Iris pigment epithelial cell (primary cell): ENCODE measurements at places on chromosomes 6 and 20.
A peak's percentile ranks its signal among the peaks of the same experiment; 100 is the strongest.

- DNase-seq = no peak
These were observed 130.5 kb downstream of the CRYBG1 start for GRCh38 chr6:106490974-106491373.

- no peak for DNase-seq
These were observed 601.9 kb upstream of the JAG1 start for GRCh38 chr20:11275740-11276139.

- DNase-seq = no peak
These were observed 66.4 kb upstream of the PRL start for GRCh38 chr6:22363166-22363713.

DNA sequence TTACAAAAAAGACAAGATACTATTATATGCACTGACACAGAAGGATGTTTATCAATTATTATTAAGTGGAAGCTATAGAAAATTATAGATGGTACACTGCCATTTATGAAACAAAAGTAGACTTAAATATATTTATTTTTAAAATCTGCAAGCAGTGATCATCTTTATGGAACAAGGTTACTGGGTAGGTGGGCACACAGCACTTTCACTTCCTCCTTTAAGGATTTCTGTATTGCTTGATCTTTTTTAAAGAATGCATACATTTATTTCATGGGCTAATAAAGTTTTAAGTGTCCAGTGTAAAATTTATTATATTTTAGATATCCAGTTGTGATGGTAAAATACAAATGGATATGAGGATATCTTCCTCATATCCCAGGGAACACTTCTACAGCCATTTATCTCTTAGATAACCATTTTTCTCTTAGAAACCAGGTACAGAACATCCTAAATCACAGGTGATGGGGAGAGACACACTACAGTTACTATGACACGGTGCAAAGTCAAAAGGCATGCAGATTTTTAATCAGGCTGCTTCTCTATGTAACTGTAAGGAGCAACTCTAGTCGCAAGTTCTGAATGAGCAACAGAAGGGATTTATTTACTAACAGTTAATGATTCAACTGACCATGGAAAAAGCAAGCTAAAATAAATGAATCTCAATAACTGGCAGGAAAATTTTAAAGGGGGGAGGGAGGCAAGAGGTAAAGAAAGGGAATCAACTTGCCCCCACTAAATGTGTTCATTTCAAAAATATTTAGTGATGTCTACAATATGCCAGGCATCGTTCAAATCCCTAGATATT is 2.2 kb downstream of the FBXL4 start:
- no peak for DNase-seq

- DNase-seq = peak; percentile 47
These were observed 16.5 kb upstream of the GPR6 start for GRCh38 chr6:109961611-109962041.

DNA sequence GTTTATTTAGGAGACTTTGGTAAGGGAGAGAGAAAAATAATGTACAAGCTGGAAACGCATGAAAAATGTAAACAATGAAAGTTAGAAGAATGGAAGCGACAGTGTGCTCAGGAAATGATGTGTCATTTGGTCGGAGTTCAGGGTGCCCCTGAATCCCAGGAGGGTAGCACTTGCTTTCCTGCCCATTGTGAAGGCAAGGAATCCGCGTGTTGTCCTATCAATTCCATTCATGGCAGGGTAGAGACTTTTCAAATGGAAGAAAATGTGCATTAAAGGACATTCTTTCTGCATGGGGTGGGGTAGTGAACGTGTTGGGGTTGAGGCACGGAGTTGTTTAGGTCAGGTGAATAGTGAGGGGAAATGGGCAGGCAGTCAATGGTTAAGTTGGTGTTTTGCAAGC is 33.7 kb downstream of the GCNT2 start:
- no peak for DNase-seq

DNA sequence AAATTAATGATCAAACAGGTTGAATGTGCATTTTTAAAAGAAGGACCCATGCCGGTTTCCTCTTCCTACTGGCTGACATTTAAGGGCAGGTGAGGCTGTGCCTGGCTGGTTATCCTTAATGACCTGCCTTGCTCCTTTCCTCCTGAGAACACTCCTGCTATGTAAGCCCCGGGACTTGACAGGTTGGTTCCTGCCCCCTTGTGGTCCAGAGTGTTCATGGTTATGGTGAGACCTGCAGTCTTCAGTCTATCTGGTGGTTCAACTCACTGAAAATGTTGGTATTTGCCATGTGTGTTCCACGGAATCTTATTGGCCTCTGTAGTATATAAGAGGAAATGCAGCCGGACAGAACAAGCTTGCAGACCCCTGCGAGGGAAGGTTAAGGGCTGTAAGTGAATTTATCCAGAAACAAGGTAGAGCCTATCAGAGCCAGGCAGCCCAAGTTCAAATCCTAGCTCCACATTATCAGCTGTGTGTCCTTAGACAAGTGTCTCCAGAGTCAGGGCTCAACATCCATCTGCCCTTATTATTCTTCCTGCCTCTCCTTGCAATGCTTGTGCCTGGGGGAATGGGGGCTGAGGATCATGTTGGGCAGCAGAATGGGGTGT is 5.2 kb upstream of the BPIFA3 start:
- DNase-seq = peak; percentile 63

DNA sequence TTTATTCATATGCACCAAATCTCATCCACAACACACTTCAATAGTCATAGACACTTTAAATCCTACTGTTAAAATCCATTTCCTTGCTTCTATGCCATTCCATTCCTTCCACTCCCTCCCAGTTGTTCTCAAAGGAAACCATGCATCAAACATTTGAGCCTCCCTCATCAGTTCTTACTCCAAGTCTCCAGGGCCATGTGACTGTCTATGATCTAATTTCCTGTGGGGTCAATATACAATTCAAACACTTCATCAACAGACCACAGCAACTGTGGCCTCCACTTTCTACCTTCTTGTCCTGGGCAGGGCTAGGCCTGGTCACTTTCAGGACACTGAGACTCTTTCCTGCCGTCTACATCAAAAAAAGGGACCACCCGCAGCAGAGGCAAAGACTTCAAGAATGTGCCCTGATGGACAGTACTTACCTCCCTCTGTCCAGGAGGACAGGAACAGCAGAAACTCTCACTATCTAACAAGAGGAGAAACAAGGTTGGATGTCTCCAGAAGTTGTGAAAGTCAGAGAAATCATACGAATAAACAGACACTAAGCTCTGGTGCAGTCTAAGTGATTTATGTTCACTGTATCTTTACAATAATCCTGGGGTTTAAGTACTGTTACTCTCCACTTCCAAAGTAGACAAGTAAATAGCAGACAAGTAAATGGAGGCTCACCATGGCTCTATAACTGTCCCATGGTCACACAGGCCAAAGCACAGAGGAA is 160.2 kb downstream of the QRSL1 start:
- DNase-seq = no peak

DNA sequence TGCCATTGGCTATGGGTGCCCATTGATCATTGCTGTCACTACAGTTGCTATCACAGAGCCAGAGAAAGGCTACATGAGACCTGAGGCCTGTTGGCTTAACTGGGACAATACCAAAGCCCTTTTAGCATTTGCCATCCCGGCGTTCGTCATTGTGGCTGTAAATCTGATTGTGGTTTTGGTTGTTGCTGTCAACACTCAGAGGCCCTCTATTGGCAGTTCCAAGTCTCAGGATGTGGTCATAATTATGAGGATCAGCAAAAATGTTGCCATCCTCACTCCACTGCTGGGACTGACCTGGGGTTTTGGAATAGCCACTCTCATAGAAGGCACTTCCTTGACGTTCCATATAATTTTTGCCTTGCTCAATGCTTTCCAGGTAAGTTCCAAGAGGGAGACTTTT is 16.4 kb downstream of the ADGRF4 start:
- DNase-seq = no peak

GRCh38 chr20:63643946-63644345 is 9.3 kb downstream of the STMN3 start:
- no peak for DNase-seq

DNA sequence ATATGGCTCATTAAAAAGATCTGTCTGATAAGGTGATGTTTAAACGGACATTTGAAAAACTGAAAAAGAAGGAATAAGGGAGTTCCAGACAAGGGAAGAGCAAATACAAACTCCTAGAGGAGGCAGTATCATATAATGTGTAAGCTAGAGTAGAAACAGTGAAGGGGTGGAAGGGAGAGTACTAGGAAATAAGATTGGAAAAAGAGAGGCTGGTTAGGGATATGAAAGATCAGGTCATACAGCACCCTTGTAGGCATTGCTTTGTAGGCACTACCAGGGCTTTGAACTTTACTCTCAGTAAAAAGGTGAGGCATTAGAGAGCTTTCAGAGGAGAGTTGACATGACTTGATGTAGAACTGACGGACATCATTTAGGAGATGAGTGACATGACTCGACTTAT is 85.7 kb downstream of the MLIP start:
- no peak for DNase-seq

GRCh38 chr20:23680146-23680545 is 8.7 kb downstream of the CST4 start:
- DNase-seq = no peak

DNA sequence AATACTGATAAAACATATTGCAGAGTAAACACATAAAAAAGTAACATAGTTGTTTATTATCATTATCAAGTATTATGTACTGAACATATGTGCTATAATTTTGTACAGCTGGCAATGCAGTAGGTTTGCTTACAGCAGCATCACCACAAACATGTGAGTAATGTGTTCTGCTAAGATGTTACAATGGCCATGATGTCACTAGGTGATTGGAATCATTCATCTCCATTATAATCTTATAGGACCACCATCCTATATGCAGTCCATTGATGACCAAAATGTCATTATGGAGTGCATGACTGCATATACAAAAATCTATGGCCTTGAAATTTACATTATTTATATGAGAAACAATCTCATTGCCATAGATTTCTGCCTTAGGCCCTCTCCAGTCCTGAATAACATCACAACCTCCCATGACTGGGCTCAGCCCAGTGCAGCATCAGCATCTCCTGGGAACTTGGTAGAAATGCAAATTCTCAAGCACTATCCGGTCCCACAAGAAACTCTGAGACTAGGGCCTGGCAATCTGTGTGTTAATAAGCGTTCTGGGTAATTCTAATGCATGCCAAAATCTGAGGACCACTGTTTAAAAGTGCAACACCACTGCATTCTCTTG is 352.0 kb upstream of the MARCKS start:
- DNase-seq = no peak

DNA sequence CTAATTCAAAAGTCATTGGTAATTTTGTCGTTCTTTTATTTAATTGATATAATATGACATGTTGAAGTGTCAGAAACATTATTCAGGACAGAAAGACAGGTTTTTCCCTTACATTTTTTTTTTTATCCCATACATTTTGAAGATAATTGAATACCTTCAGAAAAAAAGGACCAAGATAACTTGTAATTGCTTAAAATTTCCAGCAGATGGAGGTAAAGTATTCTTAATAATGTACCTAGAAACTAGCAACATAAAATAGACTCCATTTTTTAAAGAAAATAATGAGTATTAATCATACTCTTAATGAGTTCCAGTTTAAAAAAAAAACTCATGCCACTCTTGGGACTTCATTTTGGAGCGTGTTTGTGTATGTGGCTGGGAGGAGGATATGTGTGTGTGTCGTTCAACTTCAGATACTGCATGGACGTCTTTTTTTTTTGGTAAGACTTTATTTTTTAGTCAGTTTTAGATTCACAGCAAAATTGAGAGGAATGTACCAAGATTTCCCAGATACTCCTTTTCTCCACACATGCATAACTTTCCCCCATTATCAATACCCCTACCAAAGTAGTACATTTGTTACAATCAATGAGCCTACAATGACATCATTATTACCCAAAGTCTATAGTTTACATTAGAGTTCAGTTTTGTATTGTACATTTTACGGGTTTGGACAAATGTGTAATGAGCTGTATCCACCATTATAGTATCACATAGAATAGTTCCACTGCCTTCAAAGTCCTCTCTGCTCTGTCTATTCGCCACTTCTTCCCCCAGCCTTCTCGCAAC is 79.4 kb downstream of the ROS1 start:
- DNase-seq = peak; percentile 25

DNA sequence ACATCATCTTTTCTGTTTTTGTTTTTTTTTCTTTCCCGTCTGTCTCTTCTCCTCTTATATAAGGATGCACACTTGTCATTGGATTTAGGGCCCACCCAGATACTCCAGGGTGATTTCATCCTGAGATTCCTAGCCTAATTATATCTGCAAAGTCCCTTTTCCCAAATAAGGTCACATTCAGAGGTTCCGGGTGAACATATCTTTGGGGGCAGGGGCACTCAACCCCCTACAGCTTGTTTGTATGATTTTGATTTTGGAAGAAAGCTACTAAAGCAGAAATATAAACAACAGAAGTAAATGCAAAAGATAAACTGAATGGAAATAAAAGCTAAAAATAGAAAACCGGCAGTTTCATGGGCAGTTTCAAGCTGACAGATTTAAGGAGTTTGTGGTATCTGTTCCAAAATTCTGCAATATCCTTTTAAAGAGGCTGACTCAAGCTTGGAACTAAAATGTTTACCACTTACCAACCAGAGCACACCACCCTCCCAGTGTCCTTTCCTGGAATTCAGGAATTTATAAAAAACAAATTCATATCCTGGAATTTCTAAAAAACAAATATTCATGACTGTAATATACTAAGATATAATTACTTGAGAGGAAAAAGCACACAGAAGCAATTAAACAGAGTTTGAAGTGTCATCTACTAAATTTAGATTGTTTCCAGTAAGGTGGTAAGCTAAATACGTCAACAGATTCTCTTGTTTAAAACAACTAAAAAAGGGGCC is 100.0 kb upstream of the CARMIL1 start:
- DNase-seq = peak; percentile 66

DNA sequence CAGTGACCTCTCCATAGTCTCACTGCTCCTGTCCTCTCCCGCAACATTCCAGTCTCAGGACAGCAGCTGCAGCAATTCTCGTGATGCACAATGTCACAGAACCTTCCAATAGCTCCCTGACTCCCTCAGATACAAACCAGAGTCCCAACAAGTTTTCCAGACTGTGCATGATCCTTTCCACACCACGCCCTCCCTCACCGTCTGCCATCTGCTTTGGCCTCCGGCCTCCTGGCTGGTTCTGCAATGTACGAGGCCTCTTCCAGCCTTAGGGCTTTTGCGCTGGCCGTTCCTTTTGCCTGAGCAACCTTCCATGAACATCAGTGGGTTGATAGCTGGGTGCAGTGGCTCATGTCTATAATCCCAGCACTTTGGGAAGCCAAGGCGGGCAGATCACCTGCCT is 9.6 kb downstream of the FNDC1 start:
- DNase-seq = no peak

GRCh38 chr6:166775180-166775922 is 148.3 kb upstream of the RPS6KA2 start:
- peak; percentile 73 for DNase-seq

DNA sequence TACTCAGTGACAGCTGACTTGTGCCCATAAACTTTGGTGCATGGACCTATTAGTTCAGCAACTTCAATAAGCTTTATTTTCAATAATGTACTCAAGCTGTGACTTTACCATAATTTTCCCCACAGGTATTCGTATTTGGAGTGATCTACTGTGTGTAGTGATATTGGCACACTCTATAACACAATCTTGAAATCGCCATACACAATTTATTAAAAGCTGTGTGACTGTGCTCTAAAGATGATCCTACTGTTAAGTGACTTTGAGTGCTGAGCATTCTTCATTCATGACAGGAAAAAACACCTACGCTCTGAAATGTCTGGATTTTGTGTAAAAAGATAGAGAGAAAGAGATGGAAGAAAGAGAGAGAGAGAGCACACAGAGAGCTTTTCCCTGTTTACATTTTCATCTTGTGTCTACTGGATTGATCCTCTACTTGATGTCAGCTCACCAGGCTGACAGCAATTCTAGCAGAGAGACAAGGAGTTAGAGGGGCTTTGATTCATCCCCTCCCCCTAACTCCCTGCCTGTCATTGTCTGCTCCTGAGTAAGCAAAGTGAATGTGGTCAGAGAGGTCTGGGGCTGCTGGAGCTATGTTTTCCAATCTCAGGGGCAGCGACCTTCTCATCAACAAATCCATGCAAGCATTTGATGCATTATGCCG is 538.7 kb upstream of the POU3F2 start:
- DNase-seq = no peak
